IMR-90 (cell line): ENCODE measurements at places on chromosomes 7 and 10. TPM values are rescaled to one million over a fixed set of nuclear protein-coding genes. Genes with fewer than 3 reads are reported as not detected.

DNA sequence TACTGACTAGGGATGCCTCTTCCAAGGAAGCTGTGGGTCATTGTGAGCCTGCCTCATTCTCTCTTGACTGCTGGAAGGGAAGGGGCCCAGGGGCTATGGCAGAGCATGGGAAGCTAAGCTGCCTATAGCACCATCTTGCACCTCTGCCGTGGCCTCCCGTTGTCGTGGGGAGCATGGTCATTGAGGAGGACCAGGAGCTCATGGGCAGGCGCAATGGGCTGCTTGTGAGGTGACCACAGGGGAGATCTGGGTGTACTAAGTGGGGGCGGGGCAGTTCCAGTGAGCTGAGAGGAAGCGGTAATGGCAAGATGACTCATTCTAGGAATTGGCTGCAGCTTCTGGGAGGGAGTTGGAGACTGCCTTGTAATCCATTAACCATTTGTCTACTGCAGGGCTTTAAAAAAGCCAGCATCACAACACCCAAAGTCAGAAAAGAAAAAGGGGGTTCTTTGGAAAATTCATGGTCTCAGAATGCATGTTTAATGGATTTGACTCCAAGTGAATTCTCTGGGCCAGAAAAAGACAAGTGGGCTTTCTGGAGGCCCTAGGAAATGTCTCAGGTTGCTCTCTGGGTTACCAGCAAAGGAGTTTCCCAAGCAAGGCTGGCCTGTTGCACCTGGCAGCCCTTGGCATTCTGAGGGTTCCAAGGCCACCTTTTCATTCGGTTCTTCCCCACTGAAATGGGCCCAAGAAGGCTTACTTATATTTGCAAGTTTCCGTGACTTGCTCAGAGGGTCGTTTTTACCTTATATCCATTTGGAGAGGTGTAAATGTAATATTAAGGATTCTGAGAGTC, 3.6 kb downstream of the DUSP5 start:
- H3K36me3 ChIP-seq = peaks cover 16% of the 10 kb centered on the region
- peak overlapping the region; percentile 90; the same call in 1 of the 2 replicates for H3K4me3 ChIP-seq
- H3K27ac ChIP-seq = peak overlapping the region; percentile 73
- H3K4me1 ChIP-seq = peaks cover 27% of the 10 kb centered on the region
- peak; percentile 95 for DNase-seq

GRCh38 chr10:88840104-88840503, 11.5 kb downstream of the ANKRD22 start:
- no peaks in the 10 kb centered on the region for H3K27me3 ChIP-seq
- no peak overlapping the region for H3K27ac ChIP-seq
- H3K4me1 ChIP-seq = no peaks in the 10 kb centered on the region
- DNase-seq = no peak

DNA sequence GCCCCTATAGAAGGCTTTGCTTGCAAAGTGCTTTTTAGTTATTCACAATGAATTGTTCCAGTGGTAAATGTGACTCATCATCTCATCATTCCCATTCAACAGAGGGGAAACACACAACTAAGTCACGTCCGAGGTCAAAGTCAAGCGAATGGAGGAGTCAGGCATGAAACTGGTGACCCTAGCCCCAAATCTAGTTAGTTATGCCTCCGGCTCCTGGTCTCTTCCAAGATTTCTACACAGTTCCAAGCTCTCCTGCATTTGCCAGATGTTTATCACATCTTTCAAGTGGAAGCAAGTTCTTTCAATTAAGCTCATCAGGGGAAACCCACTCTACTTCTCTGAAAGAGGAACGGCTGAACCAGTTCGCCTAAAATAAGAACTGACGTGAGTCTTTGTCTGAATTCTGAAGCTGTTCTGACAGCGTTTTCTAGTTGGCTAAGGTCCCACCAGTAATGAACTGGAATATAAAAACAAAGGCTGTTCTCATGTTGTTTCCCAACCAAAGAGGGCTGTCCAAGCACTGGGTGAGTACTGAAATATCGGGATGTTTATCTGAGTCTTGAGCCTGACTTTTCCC, 140.9 kb upstream of the NRBF2 start:
- H3K36me3 ChIP-seq = no peaks in the 10 kb centered on the region
- no peaks in the 10 kb centered on the region for H3K4me1 ChIP-seq
- H3K27ac ChIP-seq = no peak overlapping the region
- peak; percentile 34 for DNase-seq
- no peaks in the 10 kb centered on the region for H3K27me3 ChIP-seq

GHRHR gene
- polyA plus RNA-seq = not detected in 2 replicates

GRCh38 chr10:94997741-94998174, 59.3 kb downstream of the CYP2C9 start:
- H3K4me3 ChIP-seq = no peak overlapping the region
- no peak for DNase-seq
- H3K27ac ChIP-seq = no peak overlapping the region
- H3K27me3 ChIP-seq = no peaks in the 10 kb centered on the region

DNA sequence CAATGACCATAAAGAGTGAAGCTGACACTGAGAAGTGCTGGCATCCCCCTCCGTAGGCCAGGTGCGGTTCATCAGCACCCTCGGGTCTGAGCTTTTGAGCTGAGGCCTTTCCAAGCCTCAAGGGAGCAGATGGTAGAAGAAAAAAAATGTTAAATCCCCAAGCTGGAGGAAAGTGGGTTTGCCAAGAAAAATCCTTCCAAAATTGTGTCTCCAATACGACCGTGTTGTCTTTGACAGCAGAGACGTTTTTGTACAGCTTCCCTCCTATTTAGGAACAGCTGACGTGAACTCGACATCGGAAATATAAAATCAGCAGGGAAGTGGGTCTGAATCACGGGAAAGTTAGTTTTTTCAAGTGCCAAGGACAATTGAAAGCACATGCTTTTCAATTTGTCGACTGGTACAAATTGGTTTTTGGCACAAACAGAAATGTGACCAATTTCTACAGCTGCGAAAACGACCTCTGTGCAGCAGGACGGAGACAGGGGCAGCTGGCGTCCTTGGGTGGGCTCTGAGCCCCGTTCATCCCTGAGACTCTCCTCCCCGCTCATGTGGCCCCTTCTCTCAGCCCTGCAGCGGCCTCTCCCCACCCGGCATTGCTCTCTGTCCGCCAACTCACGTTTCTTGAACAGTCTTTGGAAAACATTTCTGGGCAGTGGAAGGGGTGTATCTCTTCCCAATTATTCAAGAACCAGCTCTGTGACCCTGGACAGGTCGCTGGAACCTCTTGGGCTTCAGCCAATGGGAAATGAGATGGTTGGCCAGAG, 89.9 kb downstream of the PAXIP1 start:
- no peak overlapping the region for H3K4me3 ChIP-seq
- H3K4me1 ChIP-seq = no peaks in the 10 kb centered on the region
- H3K27ac ChIP-seq = no peak overlapping the region
- DNase-seq = no peak
- no peaks in the 10 kb centered on the region for H3K36me3 ChIP-seq

- H3K4me3 ChIP-seq = no peak overlapping the region
- no peaks in the 10 kb centered on the region for H3K36me3 ChIP-seq
- DNase-seq = no peak
- H3K4me1 ChIP-seq = no peaks in the 10 kb centered on the region
These were observed 84.1 kb downstream of the SNX10 start for GRCh38 chr7:26375726-26376174.

- H3K27ac ChIP-seq = no peak overlapping the region
- DNase-seq = peak; percentile 12
- H3K36me3 ChIP-seq = peaks cover 2% of the 10 kb centered on the region; the same call in 1 of the 2 replicates
- H3K27me3 ChIP-seq = no peaks in the 10 kb centered on the region
- peaks cover 11% of the 10 kb centered on the region for H3K4me1 ChIP-seq
- no peak overlapping the region for H3K4me3 ChIP-seq
These were observed 126.9 kb downstream of the HIBADH start for GRCh38 chr7:27535795-27536194.

- no peaks in the 10 kb centered on the region for H3K36me3 ChIP-seq
- H3K27ac ChIP-seq = no peak overlapping the region
- H3K4me3 ChIP-seq = no peak overlapping the region
- no peaks in the 10 kb centered on the region for H3K27me3 ChIP-seq
These were observed 135.9 kb downstream of the PAXIP1 start for GRCh38 chr7:154867068-154867467.

DNA sequence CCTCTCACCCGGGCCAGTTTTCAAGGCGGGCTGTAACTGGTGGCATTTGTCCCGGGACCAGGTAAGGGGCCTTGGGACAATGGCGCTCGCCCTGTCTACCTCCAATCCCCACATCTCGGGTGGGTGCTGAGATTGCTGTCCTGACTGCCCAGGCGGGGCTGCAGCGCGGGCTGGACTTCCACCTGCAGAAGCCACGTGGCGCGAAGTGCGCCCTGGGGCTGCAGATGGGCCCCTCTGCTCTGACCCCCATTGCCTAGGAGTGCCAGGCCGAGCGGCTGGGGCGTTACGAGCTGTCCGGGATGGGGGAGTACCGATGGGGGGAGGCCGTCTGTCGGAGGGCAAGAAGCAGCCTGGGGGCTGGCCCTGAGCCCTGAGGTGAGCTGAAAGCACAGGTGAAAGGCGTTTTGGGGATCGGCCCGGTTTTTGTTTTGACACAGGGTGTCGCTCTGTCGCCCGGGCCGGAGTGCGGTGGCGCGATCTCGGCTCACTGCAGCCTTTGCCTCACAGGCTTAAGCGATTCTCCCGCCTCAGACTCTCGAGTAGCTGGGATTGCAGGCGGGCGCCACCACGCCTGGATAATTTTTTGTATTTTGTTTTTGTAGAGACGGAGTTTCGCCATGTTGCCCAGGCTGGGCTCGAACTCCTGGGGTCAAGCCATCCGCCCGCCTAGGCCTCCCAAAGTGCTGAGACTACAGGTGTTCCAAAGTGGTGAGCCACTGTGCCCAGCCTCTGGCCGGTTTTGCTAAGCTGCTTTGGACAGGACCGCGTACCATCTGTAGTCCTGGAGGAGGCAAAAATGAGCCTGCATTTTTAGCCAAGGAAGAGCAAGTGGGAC, at the start of gene SFXN2:
Gene SFXN2 (plus strand): TSS at position 16 of the 835 bp plus-strand sequence. CDS start 12,001 bp downstream, outside the sequence.
- peaks cover 9% of the 10 kb centered on the region for H3K4me1 ChIP-seq
- peak within 1 kb of the TSS; percentile 86 for H3K27ac ChIP-seq
- peak within 1 kb of the TSS; percentile 81 for H3K4me3 ChIP-seq
- H3K36me3 ChIP-seq = no peaks in the 10 kb centered on the region
- DNase-seq = no peak

CCSER2 gene
- polyA plus RNA-seq = 18.0 and 20.4 TPM in 2 replicates

SPDYE6 gene
- not detected in 2 replicates for polyA plus RNA-seq

GRCh38 chr10:12022580-12023257, 19.9 kb downstream of the UPF2 start:
- H3K27ac ChIP-seq = no peak overlapping the region
- no peaks in the 10 kb centered on the region for H3K27me3 ChIP-seq
- H3K36me3 ChIP-seq = 0 out of 2 replicates have a peak, but pooled peaks cover 3% of the 10 kb centered on the region
- H3K4me3 ChIP-seq = no peak overlapping the region
- H3K4me1 ChIP-seq = peaks cover 4% of the 10 kb centered on the region
- no peak for DNase-seq

KCNIP2 gene
- 0.53 and 0.87 TPM in 2 replicates for polyA plus RNA-seq

DLX5 gene
- not detected in 2 replicates for polyA plus RNA-seq

GRCh38 chr10:96598846-96599245, 12.0 kb upstream of the TM9SF3 start:
- no peaks in the 10 kb centered on the region for H3K36me3 ChIP-seq
- H3K27me3 ChIP-seq = peaks cover 34% of the 10 kb centered on the region
- H3K27ac ChIP-seq = no peak overlapping the region
- no peak for DNase-seq
- no peak overlapping the region for H3K4me3 ChIP-seq

TRIL gene
- 0.04 and 0.09 TPM in 2 replicates for polyA plus RNA-seq

CYTH3 gene
- polyA plus RNA-seq = 34.5 and 34.8 TPM in 2 replicates

GRCh38 chr7:22167482-22167881, 189.5 kb downstream of the RAPGEF5 start:
- H3K4me3 ChIP-seq = no peak overlapping the region
- no peaks in the 10 kb centered on the region for H3K4me1 ChIP-seq
- H3K36me3 ChIP-seq = no peaks in the 10 kb centered on the region
- H3K27ac ChIP-seq = no peak overlapping the region

GRCh38 chr7:5337047-5337446, 54.3 kb downstream of the SLC29A4 start:
- H3K4me3 ChIP-seq = no peak overlapping the region
- H3K27ac ChIP-seq = no peak overlapping the region
- peaks cover 67% of the 10 kb centered on the region for H3K36me3 ChIP-seq
- no peaks in the 10 kb centered on the region for H3K4me1 ChIP-seq
- no peak for DNase-seq

DNA sequence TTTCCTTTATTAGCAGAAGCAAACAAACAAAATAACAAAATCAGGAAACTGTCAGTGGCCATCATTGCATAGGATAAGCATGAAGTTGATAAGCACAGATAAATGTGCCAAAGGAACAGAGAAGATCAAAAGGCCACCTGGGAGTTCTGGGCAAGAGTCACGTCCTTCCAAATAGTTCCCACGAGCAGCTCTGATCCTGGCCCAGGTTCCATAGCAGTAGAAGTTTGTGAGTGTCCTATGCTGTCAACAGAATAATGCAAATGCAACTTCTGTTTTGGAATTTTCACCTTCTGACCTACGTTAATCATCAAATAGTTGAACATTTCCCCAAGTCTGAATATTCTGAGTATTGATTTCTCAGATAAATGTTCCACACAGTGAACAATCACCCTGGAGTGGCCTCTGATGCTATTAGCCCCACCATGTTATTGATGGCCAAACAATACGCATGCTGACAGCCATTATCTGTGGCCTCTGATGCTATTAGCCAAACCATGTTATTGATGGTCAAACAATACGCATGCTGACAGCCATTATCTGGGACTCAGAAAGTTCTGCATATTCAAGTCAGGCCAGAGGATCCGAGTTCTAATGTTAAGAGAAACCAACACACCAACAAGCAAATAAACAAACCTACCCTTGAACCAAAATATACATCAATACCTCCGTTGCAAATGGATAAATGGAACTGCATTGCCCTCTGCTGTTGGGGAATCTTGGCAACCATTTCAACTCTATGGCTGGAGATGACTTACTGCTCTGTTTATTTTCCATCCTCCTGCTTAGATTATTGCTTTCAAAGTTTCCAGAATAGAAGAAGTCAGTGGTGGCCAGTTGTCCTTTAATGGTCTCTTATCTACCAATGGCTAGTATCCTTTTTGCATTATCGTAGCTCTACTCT, 63.3 kb downstream of the MRC1 start:
- H3K4me3 ChIP-seq = no peak overlapping the region
- no peaks in the 10 kb centered on the region for H3K36me3 ChIP-seq
- peaks cover 22% of the 10 kb centered on the region; the same call in 1 of the 2 replicates for H3K27me3 ChIP-seq
- DNase-seq = peak; percentile 21
- no peaks in the 10 kb centered on the region for H3K4me1 ChIP-seq
- no peak overlapping the region for H3K27ac ChIP-seq

ACSM6 gene
- not detected in 2 replicates for polyA plus RNA-seq

DNA sequence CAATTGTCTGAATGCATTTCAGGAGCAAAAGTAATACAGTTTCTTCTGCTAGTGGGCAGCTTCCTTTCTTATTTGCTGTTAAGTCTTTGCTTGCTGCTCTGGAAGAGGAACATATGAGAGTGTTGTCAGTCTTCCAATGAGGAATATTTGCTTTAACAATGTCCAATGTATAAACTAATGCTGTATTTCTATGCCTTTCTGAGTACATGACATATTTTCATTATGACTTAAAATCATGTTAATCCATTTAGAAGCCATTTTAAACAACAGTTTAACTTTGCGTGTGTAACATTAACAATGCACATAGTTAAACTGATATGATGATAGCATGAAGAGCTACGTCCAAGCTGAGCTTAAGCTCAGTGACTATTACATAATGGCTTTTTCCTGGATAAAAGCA, 933.4 kb upstream of the GHITM start:
- H3K4me1 ChIP-seq = no peaks in the 10 kb centered on the region
- H3K36me3 ChIP-seq = no peaks in the 10 kb centered on the region
- no peaks in the 10 kb centered on the region for H3K27me3 ChIP-seq
- H3K27ac ChIP-seq = no peak overlapping the region
- H3K4me3 ChIP-seq = no peak overlapping the region

- no peaks in the 10 kb centered on the region for H3K4me1 ChIP-seq
- peaks cover 6% of the 10 kb centered on the region; the same call in 1 of the 2 replicates for H3K27me3 ChIP-seq
- H3K36me3 ChIP-seq = no peaks in the 10 kb centered on the region
- H3K4me3 ChIP-seq = no peak overlapping the region
These were observed 139.9 kb downstream of the CCDC71L start for GRCh38 chr7:106520962-106521514.
